Large intestine (tissue), 12 donors: ENCODE measurements at places on chromosomes 5 and 9.

GRCh38 chr9:89609426-89610006, 4.7 kb downstream of the GADD45G start:
- DNase-seq, result no peak

DNA sequence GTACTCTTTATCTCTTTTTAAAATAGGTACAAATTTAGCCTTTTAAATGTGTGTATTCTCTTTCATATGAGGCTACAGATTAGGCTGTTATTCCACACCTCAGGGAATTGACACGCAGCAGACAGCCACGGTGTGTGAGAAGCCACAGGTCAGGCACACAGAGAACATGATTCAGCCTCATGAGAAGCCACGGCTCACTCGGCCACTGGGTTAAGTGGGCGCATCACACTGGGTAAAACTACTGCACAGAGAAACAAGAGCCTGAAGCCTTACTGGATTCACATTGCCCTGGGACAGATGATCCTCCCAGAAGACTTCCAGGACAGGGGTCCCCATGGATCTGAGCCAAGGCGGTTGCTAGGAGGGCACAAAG, 28.2 kb downstream of the LPCAT1 start:
- no peak for DNase-seq

DNA sequence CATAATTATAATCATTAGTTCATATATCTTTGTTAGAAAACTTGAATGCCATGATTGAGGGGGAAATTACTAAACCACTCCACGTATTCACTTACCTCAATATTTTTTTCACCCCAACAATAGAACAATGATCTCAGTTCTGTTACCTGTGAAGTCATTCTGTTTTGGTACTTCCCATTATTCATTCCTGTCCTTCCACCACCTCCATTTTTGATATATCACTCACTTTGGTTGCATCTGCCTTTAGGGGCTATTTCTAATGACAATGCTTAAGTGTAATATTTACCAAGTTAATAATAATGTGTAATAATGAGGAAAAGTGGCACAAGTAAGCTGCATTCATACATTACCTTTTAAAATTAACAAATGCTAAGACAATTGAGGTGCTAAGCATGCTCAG, 218.4 kb downstream of the SPATA31D1 start:
- no peak for DNase-seq

GRCh38 chr5:133867851-133868545, 100.4 kb downstream of the C5orf15 start:
- no peak for DNase-seq

GRCh38 chr9:110123341-110124095, 84.4 kb downstream of the C9orf152 start:
- no peak for DNase-seq

GRCh38 chr9:130986356-130986965, 22.5 kb upstream of the LAMC3 start:
- no peak for DNase-seq

DNA sequence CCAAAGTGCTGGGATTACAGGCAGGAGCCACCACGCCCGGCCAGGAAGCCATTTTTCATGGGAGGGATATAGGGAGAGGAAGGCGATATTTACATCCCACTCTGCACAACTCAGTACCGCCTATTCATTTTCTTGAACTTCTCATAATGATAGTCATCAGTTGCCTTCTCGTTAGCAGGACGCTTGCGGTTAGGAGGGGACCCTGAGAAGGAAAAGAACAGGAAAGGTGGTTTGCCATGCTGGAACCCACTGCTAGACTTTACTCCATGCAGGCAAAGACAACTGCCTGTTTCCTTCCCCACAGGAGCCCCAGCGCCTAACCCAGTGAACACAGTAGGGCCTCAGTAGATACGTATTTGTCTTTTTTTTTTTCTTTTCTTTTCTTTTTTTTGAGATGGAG, 4.1 kb upstream of the TOR1A start:
- no peak for DNase-seq

DNA sequence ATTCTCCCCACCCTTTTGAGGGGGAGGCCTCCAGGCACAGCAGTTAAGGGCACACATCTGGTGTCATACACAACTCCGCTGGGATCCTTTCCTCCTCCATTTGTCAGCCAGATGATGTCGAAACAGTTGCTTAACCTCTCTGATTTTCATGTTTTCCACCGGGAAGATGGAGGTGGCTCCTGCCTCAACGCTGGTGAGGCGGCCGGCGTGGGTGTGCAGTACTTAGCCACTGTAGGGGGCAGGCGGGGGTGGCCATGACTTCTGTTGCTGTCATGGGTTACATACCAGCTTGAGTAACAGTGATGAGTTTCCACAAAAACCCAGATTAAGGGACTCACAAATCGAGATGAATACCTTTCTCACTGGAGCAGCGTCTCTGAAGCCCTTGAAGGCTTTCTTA, 63.1 kb upstream of the EPB41L4B start:
- no peak for DNase-seq

DNA sequence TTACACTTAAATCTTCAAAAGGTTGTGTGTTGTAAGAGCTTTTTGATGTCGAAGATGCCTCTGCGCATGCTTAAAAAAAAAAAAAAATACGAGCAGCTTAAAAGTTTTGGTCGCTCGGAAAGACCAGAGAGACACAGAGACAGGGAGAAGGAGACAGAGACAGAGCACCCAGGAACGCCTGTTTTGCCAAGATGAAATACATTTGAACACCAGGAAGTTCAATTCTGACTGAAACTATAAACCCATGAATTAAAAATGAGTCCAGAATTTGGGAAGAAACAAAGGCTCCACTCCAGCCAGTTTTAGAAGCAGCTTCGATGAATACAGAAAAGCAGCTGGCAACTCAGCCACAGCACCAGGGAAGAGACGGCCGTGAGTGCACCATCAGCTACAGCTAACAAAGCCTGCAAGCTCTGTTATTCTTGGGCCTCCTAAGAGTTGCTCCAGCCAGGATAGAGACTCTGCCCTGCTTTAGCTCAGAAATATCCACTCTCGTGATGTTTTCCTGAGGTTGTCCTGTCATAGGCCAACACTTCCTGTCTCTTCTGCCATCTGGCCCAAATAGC, 2.5 kb upstream of the ZNF474 start:
- DNase-seq, result no peak

GRCh38 chr9:122526602-122527001, 491 bp downstream of the OR1N1 start:
- no peak for DNase-seq

DNA sequence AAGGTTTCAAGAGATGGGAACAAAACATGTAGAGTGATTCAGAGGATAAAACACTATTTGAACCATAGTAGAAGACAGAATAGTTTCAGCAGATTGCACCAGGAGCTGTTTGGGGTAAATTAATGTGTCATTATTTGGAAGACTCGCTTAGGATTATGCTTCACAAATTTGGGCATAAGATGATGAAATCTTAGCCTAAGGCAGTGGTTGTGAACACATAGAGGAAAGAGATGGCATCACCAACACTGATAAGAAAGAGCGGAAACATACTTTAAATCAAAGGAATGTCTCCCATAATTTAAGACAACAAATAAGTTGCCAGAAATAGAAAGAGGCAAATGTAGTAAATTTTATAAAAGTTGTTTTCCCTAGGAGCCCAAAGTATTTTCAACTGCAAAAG, 66.1 kb upstream of the TBCA start:
- no peak for DNase-seq

DNA sequence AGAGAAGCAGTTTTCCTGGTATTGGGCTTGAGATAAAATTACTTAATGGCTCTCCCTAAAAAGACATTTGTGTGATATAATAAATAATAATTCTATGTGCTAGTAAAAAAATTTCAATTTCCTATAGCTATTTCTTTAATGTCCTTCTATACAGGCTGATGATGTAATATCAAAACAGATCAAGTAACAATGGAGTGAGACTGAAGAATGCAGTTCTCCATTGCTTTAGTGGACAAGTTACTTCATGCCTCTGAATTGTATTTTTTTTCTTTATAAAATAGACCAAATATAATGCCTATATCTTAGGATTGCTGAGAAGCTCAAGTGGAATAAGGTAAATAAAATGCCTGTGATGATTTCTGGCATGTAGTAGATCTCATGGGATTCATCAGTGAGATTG, 35.6 kb upstream of the NEURL1B start:
- DNase-seq, result no peak

DNA sequence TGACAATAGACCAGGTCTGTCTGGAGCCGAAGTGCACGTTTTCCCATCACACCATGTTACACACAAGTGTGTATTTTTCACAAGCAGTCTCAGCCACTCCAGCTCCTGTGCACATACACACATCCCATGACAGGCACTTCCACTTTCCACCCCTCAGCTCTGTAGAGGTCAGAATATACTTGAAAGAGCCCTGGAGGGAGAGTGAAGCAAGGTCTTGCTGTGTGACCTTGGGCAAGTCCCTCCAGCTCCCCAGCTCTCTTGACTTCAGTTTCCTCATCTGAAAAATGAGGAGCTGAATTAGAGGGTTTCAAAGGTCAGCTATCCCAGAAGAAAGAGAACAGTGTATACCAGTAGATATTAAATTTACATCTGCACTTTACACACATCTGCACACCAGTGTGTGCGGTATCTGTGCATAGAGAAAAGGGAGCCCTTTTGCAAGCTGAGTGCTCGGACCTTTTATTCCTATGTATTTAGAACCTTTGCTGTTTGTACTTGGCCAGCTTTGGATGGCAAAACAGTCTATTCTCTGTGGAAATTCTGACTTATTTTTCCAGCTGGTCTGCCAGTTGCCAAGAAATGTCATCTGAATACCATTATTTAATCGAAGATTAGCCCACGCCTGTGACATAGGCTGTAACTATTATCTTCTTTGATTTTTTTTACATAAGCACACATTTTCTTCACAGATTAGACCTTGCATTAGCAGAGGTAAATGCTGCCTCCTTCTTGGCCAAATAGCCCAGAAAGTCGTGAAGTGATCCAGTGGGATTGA, 528.0 kb downstream of the BNC2 start:
- DNase-seq, result no peak

GRCh38 chr5:172567843-172568242, 73.2 kb upstream of the NEURL1B start:
- no peak for DNase-seq

- DNase-seq, result no peak
Observed at GRCh38 chr5:169670769-169671525, 33.9 kb downstream of the DOCK2 start.

DNA sequence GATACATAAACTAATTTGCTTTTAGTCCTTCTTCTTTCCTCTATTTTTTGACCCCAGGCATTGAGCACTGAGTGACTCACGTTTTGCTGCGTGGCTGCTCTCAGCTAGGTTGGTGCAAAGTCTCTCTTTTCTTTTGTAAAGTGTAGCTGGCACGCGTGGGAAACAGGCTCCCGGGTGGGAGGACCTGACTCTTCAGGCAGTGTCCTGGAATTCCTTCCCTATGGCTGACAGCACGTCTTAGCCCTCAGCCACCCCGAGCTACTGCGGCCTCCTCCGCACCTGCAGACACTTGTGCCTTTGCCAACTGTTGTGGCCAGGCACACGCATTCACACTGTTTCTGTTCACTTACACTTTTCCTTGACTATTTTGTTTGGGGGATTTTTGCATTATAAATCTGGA, 877 bp upstream of the SCGB3A1 start:
- no peak for DNase-seq
